BJ (cell line): ENCODE measurements at places on chromosomes 16 and 17.

DNA sequence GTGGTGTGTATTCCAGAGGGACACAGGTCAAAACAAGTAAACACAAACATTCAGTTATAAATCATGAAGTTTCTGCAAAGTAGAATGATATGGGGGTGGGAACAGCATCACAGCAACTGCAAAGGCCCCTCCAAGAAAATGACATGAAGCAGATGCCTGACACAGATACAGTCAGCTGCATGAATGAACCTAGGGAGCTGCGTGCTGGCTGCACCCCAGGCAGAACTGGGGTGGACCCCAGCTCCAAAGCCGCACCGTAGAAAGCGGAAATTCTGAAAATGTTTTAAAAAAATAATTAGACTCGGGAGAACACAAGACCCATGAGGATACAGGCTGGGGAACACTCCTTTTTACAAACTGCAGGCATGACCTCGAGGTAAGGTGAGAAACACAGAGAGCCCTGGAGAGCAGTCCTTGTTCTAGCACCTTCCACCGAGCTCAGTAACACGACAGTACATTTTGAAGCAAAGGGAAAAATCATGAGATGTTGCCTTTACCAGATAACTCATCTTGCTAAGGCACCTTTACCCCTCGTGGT is 323.8 kb downstream of the SOX9 start:
- DNase-seq, result no peak

- no peak for DNase-seq
Observed at GRCh38 chr17:45229681-45230409, 8.2 kb downstream of the FMNL1 start.

GRCh38 chr17:72884066-72884465 is 208.4 kb downstream of the SLC39A11 start:
- no peak for DNase-seq

DNA sequence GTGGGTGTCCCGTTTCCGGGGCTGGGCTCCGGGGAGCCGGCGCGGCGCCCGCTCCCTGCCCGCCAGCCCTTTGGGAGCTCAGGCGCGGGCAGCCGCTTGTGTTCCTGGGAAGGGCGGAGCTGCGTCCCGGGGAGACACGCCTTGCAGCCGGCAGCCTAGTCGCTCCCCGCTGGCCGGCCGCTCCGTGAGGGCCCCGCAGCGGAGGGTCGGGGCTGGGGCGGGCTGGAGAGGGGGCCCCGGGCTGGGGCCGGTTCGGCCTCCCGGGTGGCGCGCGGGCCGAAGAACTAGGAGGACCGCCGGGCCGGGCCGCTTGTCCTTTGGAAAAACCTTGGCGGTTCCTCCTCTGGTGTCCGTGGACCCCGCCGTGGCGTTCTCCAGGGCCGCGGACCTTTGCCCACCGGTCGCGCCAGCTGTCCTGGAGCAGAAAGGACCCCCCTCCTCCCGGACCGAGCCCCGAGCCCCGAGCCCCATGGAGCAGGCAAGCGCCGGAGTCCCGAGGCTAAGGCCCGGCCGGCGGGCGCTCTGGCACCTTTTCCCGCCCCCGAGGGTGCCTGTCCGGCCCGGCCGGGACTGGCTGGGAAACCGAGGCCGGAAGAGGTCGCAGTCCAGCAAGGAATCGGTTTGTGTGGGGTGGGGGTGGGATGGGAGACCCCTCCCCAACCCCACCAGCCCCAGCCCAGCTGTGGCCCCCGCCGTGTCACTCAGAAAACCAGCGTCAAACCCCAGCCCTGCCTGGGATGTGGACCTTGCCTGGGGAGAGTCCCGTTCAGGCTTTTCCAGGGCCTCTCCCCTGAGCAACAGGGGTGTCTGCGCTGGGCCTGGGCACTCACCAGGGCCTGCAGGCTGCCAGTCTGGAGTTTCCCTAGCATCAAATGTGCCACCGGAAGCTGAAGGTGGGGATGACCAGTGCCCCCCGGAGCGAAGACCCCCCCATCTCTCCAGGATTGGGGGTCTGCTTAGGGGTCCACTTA is 6.8 kb upstream of the TBC1D3B start:
- DNase-seq, result no peak

- DNase-seq, result no peak
Observed at GRCh38 chr17:57553526-57553925, 191.6 kb downstream of the CCDC182 start.

DNA sequence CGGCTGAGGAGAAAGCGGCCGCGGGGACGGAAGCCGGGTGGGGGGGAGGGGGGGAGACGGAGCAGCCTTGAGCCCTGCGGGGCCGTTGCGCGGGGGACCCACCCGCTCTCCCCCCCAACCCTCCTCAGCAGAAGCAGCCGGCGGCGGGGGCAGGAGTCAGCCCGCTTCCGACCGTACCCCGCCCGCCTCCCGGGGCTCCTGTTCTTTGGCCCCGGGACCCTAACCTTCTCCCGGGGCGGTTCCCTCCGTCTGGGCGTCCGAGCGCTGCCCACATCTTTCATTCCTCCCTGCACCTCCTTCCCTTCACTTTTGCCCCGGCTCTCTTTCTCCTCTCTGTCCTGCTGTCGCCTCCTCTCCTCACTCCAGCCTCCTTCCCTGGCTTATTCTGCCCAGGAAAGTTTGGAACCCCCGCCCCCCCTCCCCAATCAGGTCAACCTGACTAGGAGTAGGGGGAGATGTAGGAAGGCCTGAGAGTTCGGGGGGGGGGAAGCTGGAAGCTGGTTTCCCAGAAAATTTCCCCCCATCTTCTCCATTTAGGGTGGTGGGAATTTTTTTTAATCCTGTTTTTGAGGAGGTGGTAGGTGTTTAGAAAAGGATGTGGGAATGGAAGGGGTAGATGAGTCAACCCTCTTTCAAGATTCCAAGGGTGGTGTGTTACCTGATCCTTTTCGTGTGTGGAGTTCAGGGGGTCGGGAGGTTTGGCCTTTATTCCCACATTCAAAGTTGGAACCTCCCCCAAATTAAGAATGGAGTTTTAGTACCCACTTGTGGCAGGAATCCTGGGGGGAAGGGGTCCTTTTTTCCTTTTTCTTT is 427 bp upstream of the NLK start:
- no peak for DNase-seq

GRCh38 chr17:17757956-17758845 is 76.9 kb downstream of the RAI1 start:
- no peak for DNase-seq

DNA sequence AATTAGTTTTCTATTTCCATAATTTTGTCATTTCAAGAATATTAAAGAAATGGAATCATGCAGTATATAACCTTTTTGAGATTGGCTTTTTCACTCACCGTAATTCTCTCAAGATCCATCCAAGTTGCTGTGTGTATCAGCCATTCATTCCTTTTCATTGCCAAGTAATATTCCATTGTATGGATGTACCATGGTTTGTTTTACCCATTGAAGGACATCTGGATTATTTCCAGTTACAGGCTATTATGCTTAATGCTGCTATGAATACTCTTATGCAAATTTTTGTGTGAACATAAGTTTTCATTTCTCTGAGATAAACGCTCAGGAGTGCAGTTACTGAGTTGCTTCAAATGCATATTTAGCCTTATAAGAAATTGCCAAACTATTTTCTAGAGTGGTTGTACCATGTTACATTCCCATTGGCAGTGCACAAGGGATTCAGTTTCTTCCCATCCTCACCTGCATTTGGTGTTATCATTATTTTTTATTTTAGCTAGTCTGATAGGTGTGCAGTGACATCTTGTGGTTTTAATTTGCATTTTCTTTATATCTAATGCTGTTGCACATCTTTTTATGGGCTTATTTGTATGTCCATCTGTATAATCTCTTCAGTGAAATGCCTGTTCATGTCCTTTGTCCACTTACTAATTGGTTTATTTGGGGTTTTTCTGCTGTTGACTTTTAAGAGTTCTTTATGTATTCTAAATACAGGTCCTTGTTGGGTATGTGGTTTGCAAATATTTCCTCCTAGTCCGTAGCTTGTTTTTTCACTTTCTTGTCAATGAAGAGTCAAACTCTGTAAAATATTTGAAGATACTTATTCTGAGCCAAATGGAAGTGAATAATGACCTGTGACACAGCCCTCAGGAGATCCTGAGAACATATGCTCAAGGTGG is 32.7 kb downstream of the BMERB1 start:
- no peak for DNase-seq

GRCh38 chr17:76120658-76121008 is 17.0 kb upstream of the EXOC7 start:
- DNase-seq, result no peak

DNA sequence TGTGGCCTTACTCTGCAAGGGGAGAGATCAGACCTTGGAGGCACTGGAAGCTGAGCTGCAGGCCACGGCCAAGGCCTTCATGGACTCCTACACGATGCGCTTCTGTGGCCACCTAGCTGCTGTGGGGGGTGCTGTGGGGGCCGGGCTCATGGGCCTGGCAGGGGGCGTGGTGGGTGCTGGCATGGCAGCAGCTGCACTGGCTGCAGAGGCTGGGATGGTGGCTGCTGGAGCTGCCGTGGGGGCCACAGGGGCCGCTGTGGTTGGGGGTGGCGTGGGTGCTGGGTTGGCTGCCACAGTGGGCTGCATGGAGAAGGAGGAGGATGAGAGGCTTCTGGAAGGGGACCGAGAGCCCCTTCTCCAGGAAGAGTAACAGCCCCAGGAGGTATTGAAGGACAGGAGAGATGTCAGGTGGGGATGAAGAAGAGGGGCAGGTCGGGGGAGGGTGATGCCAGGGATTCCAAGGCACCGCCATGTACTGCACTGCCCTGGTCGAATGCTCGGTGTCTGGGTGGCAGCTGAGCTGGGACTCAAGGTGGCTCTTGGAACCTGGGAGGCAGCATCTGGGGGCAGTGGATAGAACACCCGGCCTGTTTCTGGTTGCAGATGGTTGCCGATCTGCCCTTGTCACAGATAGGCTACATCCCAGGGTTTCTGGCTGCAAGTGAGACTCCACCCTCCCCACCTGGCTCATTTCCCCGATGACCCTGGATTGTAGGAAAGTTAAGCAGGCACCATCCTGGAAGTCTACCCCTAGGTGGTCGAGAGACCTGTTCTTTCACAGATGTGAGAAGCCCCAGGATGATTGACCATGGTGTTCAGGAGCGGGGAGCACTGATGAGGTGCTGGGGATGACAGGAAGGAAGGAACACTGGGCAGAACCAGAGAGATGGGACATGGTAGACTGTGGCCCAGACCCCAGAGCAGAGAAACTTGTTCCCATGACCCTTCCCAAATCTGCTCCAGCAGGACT is 5.1 kb downstream of the RNF112 start:
- no peak for DNase-seq

DNA sequence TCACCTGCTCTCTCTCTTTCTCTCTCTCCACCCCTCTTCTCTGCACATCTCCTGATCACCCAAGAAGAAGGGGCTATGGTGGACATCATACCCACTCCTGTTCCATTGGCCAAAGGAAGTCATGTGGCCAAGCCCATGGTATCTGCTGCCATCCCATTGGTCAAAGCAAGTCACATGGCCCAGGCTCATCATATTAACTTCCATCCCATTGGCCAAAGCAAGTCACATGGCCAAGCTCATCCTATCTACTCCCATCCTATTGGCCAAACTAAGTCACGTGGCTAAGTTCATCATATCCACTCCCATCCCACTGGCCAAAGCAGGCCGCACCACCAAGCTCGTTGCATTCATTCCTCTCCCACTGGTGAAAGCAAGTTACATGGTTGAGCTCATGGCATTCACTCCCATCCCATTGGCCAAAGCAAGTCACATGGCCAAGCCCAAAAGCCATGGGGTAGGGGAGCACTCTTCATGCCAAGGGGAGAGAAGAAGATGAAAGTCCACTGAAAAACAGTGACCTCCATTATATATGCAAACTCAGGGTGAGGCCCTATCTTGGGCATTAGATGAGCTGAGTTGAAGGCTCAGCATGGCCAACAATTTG is 29.2 kb downstream of the SNX20 start:
- DNase-seq, result no peak

DNA sequence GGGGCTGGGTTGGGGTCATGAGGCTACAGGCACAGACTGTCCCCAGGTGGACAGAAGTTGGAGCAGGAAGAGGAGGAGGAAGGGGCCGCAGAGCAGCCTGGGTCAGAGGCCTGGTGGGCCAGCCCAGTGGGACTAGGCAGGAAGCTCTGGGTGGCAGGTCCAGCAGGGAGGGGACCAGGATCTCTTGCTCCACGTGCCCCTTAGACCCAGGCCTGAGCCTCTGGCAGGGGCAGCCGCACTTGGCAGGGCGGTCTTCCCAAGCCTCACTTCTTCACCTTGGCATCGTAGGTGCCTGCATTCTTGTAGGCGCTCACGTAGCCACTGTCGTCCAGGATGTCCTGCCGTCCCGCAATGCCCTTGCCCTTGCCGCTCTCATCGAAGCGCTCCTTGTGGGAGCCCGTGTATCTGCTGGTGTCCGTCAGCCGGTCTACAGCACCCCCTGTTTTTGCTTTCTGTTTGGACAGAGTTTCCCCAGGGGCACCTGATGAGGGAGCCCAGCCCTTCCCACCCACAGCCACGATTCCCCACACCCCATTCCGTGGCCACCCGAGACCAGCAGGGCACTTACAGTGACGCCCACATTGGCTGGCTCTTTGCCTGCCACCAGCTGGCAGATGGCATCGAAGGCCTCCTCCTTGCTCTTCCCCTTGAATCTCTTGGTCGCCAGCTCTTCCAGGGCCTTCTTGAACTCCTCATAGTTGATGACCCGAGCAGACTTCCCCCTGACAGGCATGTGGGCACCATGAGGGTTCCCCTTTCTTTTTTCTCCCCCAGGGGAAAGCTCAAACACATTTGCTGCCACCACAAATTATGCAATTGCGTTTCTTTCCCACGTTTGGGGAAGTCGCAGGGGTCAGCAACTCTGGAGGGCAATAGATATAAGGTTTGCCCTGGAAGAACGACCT is 3.1 kb downstream of the TPPP3 start:
- no peak for DNase-seq
